ENCODE measurements at places on chromosomes 5 and 9.

- no peak for DNase-seq
Measured at GRCh38 chr5:169415371-169415770, 114.4 kb upstream of the SLIT3 start.

DNA sequence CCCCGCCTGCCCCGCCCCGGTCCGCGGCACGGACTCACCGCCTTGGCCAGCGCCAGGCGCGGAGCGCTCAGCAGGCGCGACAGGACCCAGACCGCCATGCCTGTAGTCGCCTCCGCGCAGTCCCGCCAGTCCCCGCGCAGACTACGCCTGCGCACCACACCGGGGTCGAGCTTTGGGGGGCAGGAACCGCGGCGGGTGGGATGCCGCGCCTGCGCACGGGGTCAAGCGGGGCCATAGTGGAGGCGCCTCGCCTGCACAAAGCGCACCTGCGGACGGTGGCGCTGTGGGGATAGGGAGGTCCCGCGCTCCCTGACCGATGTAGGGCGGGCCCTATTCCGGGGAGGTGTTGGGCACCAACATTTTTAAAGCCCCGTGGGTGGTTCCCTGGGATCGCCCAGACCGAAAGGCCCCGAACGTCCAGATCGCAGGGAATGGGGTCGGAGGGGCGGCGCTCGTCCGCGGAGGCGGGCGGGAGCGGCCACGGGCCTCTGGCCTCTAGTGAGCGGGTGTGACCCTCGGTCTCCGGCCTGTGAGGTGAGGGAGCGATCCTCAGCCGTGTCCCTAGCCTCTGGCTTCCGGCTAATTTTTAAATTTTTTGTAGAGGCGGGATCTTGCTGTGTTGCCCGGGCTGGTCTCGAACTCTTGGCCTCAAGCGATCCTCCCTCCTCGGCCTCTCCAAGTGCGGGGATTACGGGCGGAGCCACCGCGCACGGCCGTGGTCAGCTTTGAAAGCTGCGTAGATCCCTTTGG is 70.8 kb upstream of the LPCAT1 start:
- no peak for DNase-seq

DNA sequence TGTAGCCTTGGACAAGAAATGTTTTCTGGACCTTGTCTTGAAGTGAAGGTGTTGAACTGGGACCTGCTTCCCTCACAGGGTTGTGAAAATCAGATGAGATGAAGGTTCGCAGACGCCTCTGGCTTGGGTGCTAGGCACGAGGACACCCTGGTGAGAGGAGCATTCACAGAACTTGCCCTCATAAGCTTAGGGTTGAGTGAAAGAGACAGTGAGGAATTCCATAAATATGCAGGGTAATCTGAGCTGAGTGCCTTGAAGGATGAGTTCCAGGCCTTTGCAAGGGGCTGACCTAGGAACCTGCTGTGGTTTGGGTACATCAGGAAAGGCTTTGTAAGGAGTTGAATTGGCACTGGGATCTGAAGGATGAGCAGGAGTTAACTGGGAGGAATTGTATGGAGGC is 75.7 kb upstream of the SAP30L start:
- peak; percentile 84 for DNase-seq

DNA sequence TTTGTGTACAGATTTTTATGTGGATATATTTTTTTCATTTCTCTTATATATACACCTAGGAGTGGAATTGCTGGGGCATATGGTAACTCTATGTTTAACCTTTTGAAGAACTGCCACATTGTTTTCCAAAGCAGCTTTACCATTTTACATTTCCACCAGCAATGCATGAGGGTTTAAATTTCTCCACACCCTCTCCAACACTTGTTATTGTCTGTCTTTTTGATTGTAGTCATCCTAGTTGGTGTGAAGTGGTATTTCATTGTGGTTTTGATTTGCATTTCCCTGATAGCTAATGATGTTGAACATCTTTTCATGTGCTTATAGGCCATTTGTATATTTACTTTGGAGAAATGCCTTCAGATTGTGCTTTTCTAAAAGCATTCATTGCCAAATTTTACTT is 39.1 kb downstream of the YTHDC2 start:
- no peak for DNase-seq

DNA sequence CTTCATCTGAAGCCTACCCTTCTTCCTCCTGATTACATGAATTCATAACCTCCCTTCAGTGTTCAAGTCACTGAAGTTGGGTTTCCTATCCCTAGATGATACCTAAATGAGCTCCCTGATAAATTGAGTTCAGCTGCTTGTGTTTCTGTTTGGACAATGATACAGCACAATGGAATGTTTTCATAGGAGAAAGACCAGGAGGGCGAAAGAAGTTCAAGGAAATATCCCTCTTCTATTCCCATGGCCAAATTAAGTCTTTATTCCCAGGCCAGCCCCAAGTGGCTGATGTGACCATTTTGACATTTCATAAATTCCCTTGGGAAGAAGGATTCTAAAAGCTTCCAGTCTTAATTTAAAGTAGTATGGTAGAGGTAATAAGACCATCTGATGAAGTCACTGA is 555.8 kb upstream of the CLINT1 start:
- peak; percentile 59 for DNase-seq

GRCh38 chr9:75788006-75788634 is 102.4 kb upstream of the PCSK5 start:
- DNase-seq: peak; percentile 35

DNA sequence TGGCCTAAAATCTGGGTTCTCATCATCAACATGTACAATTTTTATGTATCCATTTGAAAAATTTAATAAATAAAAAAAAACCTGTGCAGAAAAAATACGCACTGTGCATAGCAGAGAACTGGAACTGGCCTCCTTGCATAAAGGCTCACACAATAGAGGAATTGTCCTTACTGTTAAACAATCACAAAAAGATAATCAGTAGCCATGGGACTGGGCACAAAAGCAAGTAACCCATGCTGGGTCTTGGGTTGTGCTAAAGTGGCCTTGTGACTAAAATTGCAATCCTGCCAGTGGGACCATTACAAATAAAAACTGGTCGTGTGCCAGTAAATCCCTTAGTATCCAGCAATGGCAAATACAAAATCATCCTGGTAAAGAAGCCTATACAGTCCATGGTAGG is 1646.6 kb downstream of the MAT2B start:
- DNase-seq: no peak

GRCh38 chr9:130275156-130275555 is 9.6 kb downstream of the HMCN2 start:
- DNase-seq: no peak

- DNase-seq: no peak
Measured at GRCh38 chr5:28132151-28132550, 1093.8 kb upstream of the CDH9 start.
